ENCODE measurements at places on chromosomes 3 and 15.

- no peak for DNase-seq
Observed at GRCh38 chr3:30733209-30733608, 126.8 kb downstream of the TGFBR2 start.

DNA sequence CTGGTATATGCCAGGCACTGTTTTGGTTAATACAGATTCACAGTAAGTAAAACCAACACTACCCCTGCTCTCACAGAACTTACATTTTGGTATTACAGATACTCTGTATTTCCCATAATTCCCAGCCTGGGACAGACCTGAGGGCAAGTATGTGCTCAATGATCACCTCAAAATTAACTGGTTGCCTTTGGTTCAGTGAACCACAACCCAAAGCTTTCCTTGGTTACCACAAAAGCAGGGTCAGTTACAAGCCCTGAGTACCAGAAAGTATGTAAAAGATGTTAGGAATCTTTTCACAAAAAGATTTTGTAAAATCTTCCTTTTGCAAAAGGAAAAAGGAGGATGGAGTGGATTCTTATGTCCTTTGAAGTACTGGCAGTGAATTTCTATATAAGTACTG, 72.2 kb upstream of the GUCA1C start:
- no peak for DNase-seq

GRCh38 chr3:66494959-66495667, 5.7 kb downstream of the LRIG1 start:
- no peak for DNase-seq

DNA sequence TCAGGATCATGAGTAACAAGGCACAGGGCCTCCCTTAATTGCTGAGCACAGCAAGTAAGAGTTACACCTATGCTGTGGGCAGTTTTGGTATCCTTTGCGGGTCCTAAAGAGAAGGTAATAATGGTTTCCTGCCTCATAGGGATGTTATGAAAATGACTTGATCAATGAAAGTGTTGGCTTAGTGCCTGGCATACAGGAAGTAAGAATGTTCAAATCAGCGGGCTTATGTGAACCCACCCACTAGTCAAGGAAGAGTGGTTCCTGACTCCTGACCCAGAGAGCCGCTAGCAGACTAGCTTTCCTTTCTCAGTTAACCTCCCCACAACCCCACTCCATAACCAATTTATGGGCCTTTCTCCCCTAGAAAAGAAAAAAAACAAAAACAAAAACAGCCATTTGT, 5.2 kb upstream of the ADAMTS9 start:
- no peak for DNase-seq

DNA sequence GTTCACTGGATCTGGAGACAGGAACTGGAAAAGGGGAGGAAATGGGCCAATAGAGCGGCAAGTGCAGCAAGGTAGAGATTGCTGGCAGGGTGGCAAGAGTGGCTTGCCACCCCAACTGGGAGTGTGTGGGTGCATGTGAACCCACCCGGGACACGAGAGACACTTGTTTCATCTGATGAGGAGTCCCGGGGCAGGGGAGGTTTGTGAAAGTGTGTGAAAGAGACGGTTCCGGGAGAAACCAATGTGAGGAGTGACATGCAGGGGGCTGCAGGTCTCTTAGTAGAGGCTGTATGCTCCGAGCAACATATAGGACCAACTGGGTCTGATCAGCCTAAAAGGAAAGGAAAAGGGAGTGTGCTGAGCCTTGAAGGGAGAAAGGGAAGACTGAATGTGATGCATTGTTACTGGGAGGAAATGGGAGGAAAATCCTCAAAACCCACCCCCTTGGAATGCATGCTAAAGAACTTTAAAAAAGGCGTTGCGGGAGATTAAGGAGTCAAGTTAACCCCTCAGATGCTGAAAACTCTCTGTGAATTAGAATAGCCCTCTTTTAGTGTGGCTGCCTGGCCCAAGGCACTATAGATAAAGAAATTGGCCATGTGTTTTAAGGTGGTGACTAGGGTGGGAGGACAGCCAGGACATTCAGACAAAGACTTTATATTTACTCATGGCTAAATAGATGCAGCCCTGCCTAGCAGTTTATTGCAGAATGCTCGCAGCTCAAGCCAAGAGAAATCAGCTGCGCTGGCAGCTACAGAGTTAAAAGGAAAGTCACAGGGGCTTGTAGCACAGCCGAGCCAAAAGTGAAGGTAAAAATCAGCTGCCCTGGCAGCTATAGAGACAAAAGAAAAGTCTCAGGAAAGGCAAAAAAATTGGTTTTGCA, 9.1 kb upstream of the SLC9C1 start:
- DNase-seq = no peak

- no peak for DNase-seq
Observed at GRCh38 chr15:56495053-56495452, 30.1 kb upstream of the MNS1 start.

DNA sequence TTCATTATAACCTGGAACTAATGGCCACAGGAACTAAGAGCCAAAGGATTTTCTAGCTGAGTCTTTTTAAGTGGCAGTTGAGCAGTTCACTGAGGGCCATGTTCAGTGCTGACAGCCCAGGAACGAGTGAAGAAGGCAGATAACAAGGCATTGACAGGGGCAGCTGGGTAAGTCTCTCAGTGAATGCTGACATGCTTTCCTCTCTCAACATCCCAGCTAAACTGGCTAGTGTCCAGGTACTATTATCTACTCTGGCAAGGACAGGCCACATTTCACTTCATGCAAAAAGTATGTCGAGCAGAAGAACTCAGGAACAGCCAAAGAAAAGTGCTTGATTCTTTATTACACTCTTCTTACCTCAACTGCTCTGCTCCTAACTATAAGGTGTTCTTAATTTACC, 515.9 kb downstream of the NLGN1 start:
- peak; percentile 30 for DNase-seq

GRCh38 chr3:161153480-161153879, 48.3 kb upstream of the B3GALNT1 start:
- DNase-seq = no peak

DNA sequence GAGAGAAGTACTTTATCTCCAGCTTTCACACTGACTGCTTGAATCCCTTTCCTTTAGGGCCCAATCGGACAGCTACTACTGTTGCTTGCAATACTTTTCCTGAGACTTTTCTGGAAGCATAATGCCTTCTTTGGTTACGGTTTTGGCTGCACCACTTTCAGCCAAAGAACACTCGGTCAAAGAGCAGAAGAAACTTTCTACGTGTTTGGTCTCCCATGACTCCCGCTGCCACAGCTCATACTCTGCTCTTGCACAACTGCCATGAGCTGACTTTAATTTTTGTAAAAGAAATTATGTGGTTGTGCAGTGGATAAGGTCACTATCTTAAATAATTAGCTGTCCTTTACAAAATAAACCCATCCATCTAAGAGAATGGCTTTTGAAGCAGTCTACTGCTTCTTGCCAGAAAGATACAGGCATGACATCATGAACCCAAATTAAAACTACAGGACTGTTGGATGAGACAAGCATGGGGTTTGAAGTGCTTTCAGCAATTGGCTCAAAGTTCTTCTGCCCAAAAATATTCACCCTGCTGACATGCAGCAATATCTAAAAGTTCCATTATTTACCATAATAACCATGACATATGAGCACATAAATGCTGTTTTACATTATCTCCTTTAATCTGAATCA, 42.0 kb downstream of the PROS1 start:
- no peak for DNase-seq

- peak; percentile 81 for DNase-seq
Observed at GRCh38 chr15:70488002-70488605, 275.3 kb downstream of the UACA start.

DNA sequence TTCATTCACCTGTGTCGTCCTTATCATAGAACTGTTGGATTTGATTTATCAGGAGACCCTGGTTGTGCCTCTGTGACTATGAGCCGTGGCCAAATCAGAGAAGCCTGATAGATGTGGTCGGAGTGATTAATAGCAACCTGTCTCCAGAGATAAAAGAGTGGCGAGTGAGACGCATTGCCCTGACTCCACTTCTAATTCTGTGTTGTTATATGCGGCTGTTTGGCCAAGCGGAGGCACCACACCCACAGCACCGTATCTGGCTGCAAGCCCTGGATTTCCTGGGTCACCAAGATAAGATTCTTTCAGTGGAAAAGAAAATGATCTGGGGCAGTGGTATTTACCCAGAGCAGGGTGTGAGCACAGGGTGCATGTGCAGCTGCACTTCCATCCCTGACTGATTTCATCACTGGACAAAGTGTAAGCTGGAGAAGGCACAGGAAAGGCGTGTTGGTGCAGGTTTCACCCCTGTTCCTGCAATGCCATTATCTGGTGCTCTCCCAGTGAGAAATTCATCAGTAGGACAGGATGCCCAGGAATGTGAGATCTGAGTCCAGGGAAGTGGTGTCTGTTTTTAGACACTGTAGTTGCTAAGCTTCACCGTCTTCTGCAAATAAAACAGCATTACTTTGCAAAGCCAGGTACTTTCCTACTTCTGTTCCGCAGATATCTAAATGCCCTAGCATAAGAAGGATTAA, 84.6 kb downstream of the CD47 start:
- DNase-seq = no peak

- DNase-seq = peak; percentile 63
Observed at GRCh38 chr3:129577366-129577765, 29.1 kb downstream of the PLXND1 start.

GRCh38 chr15:70775160-70775559, 11.8 kb upstream of the UACA start:
- DNase-seq = no peak

GRCh38 chr3:55620351-55621025, 133.4 kb upstream of the WNT5A start:
- no peak for DNase-seq

DNA sequence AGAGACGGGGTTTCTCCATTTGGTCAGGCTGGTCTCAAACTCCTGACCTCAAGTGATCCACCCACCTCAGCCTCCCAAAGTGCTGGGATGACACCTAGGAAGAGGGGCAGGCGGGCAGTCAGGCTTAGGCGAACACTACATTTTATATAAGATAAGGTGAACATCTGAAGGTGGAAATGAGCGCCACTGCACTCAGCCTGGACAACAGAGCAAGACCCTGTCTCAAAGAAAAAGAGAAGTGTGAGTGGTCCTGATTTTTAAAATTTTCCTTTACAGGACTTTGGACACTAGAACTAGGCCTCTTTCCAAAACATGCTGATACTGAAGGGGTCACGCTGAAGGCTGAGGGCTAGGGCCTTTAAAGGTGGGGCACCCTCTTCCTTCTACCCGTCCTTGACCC, 48.0 kb downstream of the ZDHHC19 start:
- DNase-seq = no peak

DNA sequence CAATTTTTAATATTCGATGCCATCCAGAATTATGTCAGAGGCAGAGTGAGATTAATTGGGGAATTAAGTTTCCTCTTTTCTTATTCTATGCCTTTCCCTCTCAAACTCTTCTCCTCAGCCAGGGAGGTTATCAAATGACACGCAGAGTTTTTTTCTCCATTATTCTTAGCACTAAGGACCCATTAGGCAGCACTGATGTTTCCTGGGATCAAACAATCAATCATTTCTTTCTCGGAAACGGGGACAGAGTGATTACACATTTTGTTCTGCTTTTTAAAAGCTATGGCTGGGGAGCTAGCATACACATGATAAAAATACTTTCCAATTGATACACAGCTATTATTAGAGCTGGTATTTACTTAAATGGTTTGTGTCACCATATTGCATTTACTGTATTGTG, 35.3 kb upstream of the PSMD6 start:
- no peak for DNase-seq

DNA sequence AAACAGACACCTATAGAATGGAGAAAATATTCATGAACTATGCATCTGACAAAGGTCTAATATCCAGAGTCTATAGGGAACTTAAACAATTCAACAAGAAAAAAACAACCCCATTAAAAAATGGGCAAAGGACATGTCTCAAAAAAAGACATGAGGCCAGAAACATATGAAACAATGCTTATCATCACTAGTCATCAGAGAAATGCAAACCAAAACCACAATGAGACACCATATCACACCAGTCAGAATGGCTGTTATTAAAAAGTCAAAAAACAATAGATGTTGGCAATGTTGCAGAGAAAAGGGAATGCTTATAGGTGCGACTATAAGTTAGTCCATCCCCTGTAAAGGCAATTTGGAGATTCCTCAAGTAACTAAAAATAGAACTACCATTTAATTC, 11.4 kb upstream of the HDGFL3 start:
- DNase-seq = no peak

DNA sequence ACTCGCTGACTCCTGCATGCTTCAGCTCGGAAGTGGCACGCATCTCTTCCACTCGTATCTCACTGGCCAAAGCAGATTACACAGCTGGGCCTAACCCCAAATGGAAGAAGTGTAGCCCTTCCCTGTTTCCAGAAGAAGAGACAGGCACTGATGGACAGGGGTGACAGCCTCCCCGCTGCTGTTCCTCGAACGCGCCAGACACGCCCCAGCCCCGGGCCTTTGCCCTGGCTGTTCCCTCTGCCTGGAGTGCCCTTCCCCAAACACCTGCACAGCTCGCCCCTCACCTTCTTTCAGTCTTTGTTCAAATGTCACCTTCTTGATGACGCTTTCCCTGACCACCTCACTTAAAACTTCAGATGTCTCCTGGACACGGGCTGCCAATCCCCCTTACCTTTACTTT, 26.0 kb upstream of the CYP11A1 start:
- no peak for DNase-seq

GRCh38 chr3:191783024-191783423, 322.1 kb downstream of the PYDC2 start:
- no peak for DNase-seq
